ENCODE measurements at places on chromosomes 2 and 18.
A peak's percentile ranks its signal among the peaks of the same experiment; 100 is the strongest.

DNA sequence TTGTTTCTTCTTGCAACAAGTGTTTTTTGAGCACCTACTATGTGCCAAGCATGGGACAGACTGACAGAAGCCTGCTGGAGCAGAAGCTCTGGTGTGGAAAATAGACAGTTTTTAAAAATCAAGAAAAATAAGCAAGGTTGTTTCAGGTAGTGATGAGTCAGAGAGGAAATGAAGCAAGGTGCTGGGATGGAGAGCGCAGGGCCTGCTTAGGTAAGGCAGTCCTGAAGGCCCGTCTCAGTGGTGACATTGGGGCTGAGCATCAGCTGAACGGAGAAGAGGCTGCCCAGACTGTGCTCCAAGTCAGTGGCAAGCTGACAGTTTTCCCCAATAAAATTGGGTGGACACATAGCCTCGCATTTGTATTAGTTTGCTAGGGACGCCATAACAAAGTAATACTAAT lies 263.6 kb downstream of the SS18 start:
- no peak for DNase-seq

- peak; percentile 82 for DNase-seq
These were observed 264.2 kb downstream of the LNPK start for GRCh38 chr2:175737722-175738361.

DNA sequence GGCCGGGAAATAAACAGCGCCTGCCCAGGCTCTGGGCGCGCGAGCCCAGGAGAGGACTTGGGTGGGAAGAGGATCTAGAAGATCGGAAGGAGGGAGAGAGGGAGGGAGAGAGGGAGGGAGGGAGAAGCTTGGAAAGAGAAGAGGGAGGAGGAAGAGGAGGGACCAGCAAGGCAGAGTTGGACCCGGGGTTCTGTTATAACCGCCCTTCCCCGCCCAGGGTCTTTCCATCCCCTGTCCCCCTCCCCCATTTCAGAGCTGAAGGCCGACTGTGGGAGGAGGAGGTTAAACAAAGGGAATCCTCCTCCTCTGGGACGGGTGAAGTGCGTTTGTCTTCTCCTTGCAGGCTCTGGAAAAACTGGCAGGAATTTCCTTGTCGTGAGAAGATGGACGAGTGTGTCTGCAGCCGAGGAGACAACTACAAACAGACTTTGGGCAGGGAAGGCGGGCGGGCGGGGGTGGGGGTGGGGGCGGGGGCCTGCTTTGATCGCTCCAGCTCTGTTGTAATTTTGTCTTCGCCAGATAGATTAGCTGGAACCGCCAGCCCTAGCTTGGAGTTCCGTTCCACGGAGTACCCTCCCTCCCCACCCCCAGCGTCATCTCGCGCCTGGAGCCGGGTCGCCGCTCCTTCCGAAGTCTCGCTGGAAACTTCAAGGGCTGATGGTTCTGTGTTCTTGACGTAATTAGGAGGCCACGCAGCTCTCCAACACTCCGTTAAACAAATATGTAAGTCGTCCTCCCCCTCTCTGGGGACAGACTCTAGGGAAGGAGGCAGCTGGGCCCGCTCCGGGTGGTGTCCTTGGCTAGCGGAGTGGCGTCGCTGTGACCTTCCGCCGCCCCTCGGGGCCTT lies 6.4 kb upstream of the SP9 start:
- no peak for DNase-seq

GRCh38 chr2:236940916-236941520 lies 144.7 kb upstream of the COPS8 start:
- DNase-seq: no peak

DNA sequence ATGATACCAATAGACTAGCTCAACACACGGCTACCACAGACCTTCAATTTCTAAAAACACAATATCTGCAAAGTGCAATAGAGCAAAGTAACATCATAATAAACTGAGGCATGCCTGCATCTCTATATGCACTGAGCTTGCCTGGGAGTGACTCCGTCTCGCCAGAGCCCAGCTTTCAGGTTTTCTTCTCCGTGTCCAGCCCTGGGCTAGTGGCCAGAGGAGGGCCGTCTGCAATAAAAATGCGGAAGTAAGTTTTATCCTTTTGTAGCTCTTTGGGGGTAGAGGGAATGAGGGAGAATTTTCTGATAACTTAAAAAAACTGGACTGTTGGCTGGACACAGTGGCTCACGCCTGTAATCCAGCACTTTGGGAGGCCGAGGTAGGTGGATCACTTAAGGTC lies 41.0 kb upstream of the GPR17 start:
- no peak for DNase-seq

DNA sequence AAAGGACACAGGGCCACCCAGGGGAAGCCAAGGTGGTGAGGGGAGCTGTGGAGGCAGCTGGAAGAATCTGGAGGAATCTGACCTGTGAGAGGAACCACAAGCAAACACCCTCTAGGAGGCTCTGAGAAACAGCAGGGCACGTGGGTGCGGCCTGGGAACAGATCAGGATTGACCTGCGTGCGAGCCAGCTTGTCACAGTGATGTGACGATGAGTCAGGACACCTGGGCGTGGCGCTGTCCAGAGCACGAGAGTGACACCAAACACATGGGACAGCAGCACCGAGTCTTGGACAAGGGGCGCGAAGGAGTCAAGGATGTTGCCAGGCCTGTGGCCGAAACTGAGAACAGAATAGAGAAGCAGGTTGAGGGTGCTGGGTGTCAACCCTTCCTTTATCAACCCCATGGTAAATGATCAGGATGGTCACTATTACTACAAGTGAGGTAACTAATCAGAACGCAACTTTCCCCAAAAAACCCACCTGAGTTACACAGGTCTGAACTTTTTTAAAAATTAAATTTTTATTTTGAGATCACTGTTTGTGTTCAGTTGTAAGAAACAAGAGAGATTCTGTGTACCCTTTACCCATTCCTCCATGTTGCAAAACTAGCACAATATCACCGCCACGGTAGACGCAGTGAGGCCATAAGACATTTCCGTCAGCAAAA lies 637 bp upstream of the SFT2D3 start:
- no peak for DNase-seq

DNA sequence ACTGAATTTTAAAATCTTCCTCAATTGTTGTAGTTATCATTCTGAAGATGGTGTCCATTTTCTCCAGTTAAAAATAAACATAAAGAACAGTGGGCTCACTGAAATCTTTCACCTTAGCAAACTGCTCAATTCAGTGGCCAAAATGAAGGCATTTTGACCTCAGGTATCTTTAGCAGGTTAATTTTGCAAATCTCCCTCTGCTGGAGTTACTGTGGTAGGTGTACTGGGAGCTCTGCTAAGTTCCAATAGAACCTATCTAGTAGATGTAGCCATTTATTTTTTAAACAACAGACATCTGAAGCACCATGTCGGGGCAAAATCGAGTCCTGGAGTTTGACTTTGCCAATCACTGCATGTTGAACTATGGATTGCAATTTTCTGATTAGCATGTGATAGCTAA lies 177.1 kb downstream of the IRS1 start:
- no peak for DNase-seq

GRCh38 chr2:68755071-68755470 lies 20.5 kb downstream of the ARHGAP25 start:
- no peak for DNase-seq

GRCh38 chr18:59062643-59063006 lies 77.1 kb upstream of the SEC11C start:
- no peak for DNase-seq

DNA sequence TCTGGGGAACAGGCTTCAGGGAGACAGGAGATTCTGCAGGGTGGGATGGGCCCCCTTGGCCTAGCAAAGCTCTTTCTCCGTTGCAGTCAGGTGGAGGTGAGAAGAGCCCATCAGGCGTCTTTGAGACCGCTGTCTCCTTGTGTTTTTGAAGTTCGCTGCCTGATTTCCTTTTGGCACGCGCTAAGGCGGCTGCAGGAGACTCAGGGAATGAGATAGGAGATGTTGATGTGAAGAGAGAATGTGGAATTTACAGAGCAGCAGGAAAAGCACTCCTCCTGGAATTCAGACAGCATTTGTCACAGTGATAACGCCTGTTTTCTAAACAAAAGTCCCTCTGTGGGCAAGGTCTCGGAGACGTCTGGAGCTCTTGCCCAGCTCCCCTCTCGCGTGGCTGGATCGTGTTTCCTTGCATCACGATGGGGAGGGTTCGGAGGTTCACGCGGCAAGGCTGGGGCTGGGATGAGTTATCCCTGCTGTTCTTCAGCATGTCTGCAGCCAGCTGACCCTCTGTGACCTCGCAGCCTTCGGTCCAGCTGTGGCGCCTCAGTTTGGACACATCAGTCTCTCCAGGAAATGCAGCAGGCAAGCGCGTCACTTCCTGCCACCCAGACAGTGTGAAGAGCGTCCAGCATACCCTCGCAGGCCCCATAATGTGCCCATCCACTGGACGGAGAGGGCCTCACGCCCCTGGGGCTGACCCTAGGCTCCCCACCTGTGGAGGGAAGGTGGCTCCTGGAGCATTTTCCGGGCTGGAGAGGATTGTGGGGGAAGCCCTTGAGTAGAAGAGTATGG lies 30.2 kb downstream of the GLI2 start:
- DNase-seq: no peak

DNA sequence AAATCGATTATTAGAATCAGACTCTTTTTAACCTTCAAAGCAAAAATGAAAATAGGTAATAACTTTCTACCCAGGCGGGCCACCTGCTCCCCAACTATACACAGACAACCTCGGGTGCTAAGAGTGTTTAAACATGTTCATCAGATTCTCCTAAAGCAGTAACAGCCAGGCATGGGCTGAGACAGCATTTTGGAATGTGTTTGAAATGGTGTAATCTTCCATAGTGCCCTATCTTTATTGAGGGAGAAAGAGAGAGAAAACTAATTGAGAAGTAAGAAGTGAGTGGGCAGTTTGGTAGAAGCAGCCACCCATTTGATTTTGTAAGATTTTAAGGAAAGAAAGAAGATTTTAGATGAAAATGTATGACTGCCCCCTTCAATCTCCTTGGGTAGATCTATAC lies 196.1 kb upstream of the CTAGE1 start:
- no peak for DNase-seq

DNA sequence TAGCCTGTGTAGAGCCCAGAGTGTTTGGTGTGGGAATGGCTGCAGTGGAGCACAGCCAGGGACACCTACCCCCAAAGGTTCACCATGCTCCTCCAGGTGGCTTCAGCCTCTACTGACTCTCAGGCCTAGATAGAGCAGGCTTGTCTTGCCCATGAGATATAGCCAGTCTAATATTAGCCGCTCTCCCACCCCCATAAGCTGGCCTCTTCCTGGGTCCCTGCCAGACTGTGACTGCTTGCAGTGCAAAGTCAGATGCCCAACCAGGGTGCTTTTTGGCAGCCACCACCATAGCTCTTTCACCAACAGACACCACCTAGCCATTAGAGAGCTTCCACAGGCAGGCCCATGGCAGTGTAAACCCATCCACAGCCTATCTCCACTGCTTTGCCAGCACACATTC lies 405.3 kb downstream of the MBD2 start:
- no peak for DNase-seq

GRCh38 chr18:48410095-48410920 lies 1.1 kb upstream of the ZBTB7C start:
- peak; percentile 72 for DNase-seq

GRCh38 chr18:42105394-42105793 lies 150.4 kb downstream of the PIK3C3 start:
- no peak for DNase-seq

- DNase-seq: no peak
These were observed 717.7 kb upstream of the PIK3C3 start for GRCh38 chr18:41237317-41237716.

DNA sequence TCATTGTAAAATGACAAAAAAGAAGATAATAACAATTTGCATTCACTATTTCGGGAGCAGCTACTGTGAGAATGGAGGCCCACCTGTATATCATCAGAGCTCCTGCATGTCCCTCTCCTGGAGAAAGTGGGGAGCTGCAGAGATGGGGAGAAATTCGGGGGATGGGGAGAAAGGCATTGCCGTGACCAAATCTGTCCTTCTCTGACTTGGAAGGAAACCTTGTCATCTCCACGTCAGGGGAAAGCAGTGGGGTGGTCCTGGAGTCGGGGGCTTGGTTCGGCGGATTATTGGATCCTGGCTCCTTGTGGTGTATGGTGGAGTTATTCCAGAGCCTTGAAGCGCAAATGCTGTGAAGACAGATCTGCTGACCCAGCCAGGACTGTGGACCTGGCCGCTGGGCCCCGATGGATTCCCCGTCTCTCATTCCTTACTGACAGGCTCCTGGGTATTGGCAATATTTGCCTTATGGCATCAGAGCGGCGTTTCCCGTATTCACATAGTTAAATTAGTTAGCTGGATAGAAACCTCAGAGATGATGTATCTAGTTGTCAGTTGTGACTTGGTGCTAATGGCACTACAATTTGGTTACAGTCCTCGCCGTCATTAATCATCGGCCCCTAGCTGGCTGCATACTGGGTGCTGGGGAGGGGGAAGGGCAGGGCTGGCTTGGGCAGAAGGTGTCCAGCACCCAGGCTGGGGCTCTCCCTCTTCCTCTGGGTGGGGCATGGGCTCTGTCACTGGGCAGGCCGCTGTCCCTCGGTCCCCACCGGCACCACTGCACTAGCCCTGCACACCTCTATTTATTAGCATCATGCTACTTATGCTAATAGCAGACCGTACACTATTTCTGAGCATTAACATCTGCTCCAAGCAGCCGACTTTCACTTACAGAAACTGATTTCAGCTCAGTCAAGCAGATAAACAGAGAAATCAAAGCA lies 31.7 kb downstream of the CELF4 start:
- DNase-seq: no peak

- DNase-seq: no peak
These were observed 193.4 kb upstream of the RMP24 start for GRCh38 chr18:35778850-35779627.

Measured in NCI-H1105 treated with DMSO at 0.1 percent for 48 hours (cell line).